ENCODE measurements at places on chromosomes 2 and 18.

DNA sequence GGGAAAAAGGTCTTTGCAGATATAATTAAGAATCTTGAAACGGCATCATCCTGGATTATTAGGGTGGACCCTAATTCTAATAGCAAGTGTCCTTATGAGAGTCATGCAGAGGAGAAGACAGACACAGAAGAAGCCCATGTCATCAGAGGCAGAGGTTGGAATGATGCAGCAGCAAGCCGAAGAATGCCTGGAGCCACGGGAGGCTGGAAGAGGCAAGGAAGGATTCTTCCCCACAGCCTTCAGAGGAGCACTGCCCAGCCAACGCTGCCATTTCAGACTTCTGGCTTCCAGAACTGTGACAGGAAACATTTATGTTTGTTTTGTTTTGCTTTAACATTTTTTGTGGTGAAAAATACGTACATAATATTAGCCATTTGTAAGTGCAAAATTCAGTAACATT, 72.3 kb downstream of the MCFD2 start:
- DNase-seq: no peak

- DNase-seq: no peak
Measured at GRCh38 chr2:105432749-105433148, 33.9 kb upstream of the FHL2 start.

DNA sequence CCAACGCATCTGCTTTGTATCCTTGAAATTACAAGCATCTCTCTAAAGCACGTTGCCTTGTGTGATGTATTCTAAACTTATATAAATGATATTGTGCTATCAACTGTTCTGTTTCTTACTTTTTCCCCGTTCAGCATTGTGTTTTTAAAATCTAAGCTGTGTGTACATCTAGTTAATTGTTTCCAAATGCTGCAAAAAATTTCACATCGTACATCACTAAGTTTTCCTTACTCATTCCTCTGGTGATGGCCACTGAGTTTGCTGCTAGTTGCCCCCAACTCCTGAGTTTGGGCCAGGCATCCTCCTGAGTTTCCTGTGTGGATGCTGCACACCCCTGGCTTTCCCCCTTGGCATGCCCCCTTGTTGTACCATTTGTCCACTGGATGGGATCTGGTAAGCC, 139.7 kb downstream of the MYCN start:
- DNase-seq: no peak

GRCh38 chr2:197516393-197516761, 511 bp downstream of the MOB4 start:
- DNase-seq: peak; percentile 77
